ENCODE measurements at places on chromosomes 16 and 17.

DNA sequence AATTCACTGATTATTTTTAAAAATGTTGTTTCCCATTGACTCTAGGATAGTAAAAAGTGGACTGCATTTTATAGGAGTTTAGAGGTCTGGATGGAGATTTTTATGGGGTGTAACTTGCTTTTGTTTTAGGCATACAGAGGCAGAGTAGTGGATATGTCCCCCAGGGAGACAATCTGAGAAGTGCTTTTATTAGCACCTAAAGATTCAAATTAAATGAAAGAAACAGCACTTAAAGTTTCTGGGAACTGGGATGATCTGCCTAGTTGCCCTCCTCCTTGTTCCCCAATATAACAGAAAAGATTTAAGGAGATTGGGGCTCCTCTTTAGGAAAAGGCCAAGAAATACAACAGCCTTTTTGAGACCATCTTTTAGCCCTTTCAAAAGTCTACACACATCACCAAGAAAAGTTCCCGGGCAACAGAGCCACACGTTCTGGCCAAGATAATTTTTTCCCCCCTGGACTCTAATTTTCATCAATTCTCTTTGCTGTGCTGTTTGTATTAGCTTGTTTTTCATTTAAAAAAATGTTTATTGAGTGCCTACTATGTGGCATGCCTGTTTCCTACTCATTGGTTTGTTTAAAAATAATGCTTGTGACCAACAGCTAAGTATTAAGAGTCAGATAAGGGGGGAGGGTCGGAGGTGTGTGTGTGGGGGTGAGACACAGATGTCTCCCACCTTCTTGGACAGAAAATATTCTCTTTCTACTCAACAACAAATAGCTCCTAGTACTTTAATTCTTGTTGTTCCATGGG lies 2.5 kb upstream of the IGF2BP1 start:
- no peak for DNase-seq

- DNase-seq: no peak
Measured at GRCh38 chr16:87054154-87054553, 263.0 kb downstream of the C16orf95 start.

- no peak for DNase-seq
Measured at GRCh38 chr16:49746545-49746944, 109.4 kb downstream of the ZNF423 start.

GRCh38 chr16:17104654-17105053 lies 366.1 kb downstream of the XYLT1 start:
- no peak for DNase-seq

GRCh38 chr17:32161506-32162365 lies 19.4 kb downstream of the RHOT1 start:
- DNase-seq: no peak

GRCh38 chr17:50472286-50472685 lies 3.6 kb upstream of the CHAD start:
- DNase-seq: no peak
